ENCODE measurements at places on chromosomes 4 and X.

- DNase-seq, result no peak
Measured at GRCh38 chrX:137563681-137564651, 2.0 kb upstream of the ZIC3 start.

DNA sequence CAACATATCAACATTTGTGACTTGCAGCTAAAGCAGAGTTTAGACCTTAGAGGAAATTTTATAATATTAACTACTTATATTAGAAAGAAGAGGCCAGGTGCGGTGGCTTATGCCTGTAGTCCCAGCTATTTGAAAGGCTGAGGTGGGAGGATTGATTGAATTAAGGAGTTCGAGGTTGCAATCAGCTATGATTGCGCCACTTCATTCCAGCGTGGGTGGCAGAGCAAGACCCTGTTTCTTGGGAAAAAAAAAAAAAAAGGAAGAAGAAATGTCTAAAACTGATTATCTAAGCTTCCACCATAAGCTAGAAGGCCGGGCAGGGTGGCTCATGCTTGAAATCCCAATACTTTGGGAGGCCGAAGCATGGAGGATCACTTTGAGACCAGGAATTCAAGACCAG is 42.0 kb upstream of the USP9X start:
- peak; percentile 11 for DNase-seq

GRCh38 chr4:75429208-75429607 is 85.0 kb downstream of the RCHY1 start:
- no peak for DNase-seq

GRCh38 chrX:81174286-81174685 is 27.4 kb downstream of the HMGN5 start:
- DNase-seq, result no peak

- no peak for DNase-seq
Measured at GRCh38 chrX:134423606-134424005, 36.4 kb upstream of the HPRT1 start.

DNA sequence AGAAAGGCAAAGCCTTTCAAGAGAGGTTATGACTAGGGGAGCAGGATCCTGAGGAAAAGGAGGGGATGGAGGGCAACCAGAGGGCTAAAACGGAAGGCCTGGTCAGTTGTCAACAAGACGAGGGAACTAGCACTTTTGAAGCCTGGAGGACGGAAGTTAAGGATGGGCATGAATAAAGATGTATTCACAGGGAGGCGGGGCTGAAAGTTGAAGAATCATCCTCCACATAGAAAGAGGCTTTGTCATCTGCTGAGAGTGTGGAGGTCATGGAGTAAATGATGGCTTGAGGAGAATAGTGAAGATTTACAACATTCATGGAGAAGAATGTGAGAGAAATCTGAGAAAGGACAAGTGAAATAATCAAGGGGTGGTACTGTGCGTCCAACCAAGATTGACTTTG is 137.5 kb downstream of the MAGEB17 start:
- no peak for DNase-seq

DNA sequence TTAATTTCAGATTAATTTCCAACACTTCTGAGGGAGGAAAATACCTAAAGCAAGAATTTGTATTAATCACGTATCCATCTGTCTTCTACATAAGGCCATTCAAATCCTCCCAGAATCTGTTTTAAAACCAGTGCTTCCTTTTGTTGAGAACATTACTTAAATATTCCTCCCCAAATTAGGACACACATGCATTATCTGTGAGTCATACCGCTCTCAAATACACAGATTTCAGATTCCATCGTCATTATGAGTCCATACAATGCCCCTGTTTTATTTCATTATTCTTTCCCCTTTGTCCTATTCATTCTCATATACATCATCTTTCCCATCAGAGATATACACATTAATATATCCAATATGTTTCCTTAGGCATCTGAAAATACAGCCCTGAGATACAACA is 57.3 kb upstream of the PRSS12 start:
- no peak for DNase-seq

GRCh38 chr4:148692242-148692641 is 250.0 kb upstream of the NR3C2 start:
- no peak for DNase-seq

DNA sequence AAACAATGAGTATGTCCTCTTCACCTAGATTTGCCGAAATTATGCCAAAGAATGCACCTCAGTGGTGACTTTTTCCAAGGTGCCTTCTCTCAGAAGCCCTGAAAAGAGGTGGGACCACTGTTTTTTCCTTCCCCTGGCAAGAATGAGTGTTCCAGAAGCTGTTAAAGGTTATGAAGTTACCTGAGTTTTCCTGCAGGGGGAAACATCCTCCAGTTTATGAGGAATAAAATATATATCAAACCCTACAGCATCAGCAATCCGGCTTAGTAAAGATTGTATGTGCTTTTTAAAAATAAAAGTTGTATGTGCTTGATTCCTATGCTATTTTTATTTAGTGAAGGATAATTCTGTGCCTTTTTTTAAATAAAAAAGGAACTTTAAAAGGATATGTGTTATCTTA is 73.3 kb downstream of the RBM46 start:
- DNase-seq, result peak; percentile 4

DNA sequence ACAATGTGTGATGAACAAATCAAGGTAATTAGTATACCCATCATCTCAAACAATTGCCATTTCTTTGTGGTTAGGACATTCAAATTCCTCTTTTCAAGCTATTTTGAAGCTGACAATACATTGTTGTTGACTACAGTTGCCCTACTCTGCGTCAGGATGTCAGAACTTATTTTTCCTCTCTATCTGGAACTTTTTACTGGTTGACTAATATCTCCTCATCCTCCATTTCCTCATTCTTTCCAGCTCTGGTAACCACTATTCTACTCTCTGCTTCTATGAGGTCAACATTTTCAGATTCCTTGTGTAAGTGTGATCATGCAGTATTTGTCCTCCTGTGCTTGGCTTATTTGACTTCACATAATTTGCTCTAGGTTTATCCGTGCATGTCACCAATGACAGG is 240.5 kb upstream of the HS3ST1 start:
- no peak for DNase-seq

Data from SK-N-DZ (cell line).